ENCODE measurements at places on chromosomes 5 and 9.

- peak; percentile 21 for DNase-seq
These were observed 681 bp downstream of the MAN2A1 start for GRCh38 chr5:109690242-109690974.

DNA sequence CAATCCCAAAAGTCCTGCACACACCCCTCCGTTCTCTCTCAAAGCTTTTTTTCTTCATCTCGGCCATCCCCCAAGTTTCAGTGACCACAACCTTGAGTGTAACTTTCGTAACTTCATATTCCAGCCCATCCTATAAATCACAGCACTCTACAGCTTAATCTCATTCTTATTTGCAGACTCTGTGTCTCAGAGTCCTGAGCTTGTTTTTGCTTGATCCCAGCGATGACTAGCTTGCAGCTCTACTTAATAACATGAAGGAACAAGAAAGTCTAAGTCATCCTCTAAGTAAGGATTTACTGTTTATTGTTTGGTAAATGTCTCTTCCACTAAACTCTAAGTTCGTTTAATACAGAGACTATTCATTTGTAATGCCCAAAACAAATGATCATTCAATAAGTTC lies 2.6 kb upstream of the SPDL1 start:
- DNase-seq = no peak

DNA sequence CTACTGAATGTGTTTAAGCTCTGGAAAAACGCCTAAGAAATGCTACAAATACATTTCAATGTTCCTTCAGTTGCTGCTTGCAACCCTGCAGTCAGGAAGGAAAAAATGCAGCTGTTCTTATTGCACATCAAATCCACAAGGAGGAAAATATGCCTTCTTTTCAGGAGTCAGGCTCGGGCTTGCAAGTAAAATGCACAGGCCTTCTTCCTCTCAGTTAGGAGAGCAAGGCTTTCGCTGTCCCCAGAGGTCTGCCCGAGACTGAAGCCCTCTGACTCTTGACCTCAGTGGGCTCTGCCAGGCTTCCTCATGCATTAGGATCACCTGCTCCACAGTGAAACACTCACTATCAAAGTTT lies 899 bp upstream of the SHC3 start:
- no peak for DNase-seq

DNA sequence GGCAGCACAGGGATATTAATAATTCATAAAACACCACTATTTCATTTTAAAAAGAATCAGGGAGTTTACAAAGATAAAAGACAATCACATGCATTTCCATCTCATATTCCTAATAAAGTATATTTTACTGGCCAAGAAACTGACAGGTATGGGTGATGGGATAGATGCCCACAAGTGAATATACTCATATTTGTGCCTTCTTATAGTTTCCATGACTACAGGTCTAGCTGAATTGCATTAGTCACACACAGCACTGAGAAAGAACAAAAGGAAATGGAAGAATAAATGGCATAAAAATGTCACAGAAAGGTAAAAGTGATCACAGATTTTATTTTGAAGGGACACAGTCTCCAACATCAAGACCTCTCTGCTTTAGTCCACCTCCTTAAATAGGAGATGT lies 193.5 kb downstream of the PLK2 start:
- DNase-seq = no peak

DNA sequence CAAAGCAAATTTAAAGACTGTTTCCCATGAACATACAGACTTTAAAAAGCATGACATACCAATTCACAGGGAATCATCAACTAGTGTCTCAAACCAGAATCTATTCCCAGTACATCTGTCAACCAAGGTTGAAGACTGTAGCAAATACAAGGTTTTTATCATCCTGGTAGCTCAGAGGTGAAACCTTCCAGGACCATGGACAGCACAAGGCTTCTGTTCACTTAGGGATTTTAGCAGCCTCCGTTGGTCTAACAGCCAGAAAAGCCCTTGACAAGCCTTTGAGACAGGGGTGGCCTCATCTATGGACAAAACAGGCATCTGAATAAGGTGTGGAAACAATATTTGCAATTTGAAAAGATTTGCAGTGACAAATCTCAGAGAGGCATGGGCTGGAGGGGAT lies 119.0 kb downstream of the TRIM32 start:
- no peak for DNase-seq

- DNase-seq = no peak
These were observed 155.0 kb downstream of the GLIS3 start for GRCh38 chr9:4144869-4145268.

DNA sequence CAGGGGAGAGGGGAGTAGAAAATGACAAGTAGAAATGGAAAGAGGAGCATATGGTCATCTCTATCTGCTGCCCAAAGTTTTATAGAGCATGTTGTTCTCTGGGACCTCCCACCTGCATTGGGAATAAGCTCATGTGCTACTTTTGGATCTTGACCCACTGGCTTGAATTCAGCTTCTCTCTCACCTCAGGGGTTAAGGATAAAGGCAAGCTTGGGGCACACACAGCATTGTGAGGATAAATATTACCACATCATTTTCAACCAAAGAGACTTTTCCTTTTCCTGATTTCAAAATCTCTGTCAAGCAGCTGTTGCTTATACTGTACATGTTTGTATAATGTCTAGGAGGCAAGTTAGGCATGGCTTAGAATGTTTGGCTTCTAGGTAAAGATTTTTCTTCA lies 16.6 kb downstream of the ATP10B start:
- no peak for DNase-seq

- DNase-seq = no peak
These were observed 50.9 kb upstream of the RXRA start for GRCh38 chr9:134275375-134275774.

DNA sequence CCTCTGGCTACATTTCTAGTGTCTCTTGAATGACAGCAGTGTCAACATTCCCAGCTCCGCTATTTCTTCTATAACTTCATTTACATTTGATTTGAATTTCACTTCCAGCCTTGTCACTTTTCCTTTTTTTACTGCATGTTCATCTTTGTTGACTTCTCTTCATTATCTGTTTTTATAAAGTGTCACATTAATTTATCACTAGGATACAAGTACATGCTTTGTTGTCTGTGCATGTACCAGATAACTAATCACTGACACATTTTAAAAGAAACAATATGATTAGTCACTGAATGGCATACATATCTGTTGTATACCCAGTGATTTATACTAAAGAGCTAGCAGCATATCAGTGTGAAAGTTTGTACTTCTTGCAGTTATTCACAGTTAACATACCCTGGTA lies 29.1 kb downstream of the ARSK start:
- DNase-seq = no peak

GRCh38 chr9:85054017-85054416 lies 384.5 kb downstream of the NTRK2 start:
- DNase-seq = no peak

DNA sequence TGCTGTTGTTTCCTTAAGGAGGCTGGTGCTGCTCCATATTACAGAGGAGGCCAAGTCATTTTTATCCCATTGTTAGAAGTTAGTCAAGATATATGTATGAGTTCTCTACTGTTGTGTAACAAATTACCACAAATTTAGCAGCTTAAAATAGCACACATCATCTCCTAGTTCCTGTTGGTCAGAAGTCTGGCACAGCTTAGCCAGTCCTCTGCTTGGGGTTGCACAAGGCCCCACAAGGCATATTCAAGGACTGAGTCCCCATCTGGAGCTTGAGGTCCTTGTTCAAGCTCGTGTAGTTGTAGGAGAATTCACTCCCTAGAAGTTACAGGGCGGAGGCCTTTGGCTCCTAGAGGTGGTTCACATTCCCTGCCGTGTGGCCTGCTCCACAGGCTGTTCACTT lies 14.7 kb downstream of the MTAP start:
- DNase-seq = no peak

GRCh38 chr9:128383791-128384190 lies 12.6 kb downstream of the URM1 start:
- no peak for DNase-seq

GRCh38 chr5:42495914-42496313 lies 72.7 kb downstream of the GHR start:
- no peak for DNase-seq

DNA sequence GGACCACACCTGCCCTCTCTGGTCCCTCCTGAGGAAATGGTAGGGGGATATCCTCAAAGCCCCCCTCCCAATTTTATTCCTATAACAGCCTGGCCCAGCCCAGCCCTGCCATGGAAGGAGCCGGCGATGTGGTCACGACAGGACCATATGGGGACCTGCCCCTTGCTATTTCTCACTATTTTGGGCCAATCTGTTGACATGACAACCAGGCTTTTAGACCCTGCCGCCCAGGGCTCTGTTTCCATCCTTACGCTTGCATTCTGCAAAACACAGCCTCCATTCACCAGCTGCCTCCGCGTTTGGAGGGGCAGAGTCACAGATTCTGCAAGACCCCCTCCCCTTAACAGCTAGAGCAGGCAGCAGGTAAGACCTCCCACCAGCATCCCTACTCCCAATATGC lies 112.2 kb downstream of the GABBR2 start:
- no peak for DNase-seq

- DNase-seq = no peak
These were observed 1022.5 kb upstream of the DMAC1 start for GRCh38 chr9:8821910-8822666.

GRCh38 chr9:133919253-133920115 lies 72.6 kb downstream of the VAV2 start:
- no peak for DNase-seq

DNA sequence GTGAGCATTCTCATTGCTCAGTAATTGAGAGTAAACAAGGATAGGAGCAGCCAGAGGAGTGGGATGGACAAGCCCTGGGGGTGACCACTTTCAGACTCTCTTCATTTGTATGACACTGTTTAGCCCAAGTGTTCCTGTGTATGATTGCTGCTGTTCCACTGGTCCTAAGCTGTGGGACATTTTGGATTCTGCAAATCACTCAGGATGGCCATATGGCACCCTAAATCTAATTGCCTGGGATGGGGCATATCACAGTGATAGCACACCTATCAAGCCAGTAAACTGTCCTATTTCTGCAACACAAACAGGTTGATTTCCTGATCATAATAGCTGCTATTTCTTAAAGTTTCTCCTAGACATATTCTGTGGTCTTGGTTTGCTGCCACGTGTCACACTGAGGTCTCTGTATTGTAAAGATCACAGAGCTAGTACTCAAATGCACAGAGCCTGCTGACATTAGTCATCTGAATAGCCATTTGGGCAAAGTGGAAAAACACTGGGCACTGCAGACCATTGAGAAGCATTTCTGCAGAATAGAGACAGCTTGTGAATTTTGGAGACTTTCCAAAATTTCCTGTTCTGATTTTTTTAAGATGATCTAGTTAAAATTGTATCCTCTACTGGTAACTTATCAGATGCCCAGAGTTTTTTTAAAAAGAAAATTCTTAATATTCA lies 320.2 kb downstream of the RFX3 start:
- DNase-seq = no peak

Measured in GOT3 (cell line).